ENCODE measurements at places on chromosomes 12 and 14. TPM values are rescaled to one million over a fixed set of nuclear protein-coding genes. Genes with fewer than 3 reads are reported as not detected.

DNA sequence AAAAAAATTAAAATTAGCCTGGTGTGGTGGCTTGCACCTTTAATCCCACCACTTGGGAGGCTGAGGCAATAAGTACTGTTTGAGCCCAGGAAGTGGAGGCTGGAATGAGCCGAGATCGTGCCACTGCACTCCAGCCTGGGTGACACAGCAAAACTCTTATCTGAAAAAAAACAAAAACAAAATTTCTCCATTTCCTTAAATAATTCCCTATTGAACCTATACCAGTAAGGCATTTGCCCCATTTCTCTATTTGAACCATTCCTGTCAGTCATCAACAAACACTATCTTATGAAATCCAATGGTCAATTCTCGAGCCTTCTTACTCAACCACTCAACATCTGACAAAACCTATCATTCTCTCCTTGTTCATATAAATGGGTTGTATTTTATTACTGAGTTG lies 14.7 kb downstream of the SLC2A14 start:
- no peak for DNase-seq
- H3K4me3 ChIP-seq = no peak overlapping the region
- no peak overlapping the region for H3K27ac ChIP-seq
- no peaks in the 10 kb centered on the region for H3K36me3 ChIP-seq
- no peaks in the 10 kb centered on the region for H3K4me1 ChIP-seq

DNA sequence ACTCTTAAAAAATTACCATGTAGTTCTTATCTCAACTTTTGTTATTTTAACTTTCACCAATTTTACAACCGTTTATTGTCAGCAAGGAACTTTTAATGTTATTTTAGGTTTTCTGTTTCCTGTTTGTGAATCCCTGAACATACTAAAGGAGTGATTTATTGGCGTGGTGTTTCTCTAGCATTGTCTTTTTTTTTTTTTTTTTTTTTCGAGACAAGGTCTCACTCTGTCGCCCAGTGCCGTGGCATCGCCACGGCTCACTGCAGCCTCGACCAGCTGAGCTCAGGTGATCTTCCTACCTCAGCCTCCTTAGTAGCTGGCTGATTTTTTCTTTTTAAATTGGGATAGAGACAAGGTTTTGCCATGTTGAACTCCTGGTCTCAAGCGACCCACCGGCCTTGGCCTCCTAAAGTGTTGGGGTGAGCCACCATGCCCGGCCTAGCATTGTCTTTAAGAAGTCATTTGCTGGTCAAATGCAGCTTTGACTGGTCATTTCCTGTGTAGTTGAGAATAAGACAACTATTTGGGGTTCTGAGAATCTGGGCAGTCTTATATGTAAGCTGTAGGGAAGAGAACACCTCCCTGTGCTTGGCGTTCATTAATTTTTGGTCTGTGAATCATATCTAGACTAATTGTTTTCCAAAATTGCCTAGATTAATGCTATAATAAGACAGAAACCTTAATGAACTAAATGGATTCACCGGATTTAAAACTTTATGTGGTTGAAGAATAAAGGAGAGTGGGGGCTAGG lies 2.1 kb downstream of the WASHC4 start:
- no peak overlapping the region for H3K4me3 ChIP-seq
- no peaks in the 10 kb centered on the region for H3K27me3 ChIP-seq
- no peak overlapping the region for H3K27ac ChIP-seq
- no peak for DNase-seq
- no peaks in the 10 kb centered on the region for H3K36me3 ChIP-seq
- no peaks in the 10 kb centered on the region for H3K4me1 ChIP-seq

DNA sequence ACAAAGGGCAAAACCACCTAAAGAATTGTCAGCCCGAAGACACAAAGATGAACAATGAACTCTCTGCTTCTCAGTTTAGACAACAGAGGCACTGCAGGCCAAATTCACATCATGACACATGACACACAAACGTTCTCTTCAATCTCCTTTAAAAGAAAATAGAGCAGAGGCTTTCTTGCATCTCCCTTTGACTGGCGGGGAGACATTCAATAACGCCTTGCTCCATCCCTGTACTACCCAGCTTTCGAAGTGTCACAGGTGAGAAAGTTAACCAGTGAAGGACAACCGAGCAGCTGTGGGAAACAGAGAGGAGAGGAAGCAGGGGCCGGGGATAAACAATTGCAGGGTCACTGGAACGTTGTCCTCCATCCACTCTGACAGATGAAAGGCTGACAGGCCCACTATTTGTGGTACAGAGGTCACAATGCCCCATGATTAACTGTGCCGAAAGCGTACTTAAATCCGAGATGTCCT lies 130.8 kb downstream of the PHLDA1 start:
- H3K4me3 ChIP-seq = no peak overlapping the region
- H3K36me3 ChIP-seq = no peaks in the 10 kb centered on the region
- no peaks in the 10 kb centered on the region for H3K27me3 ChIP-seq
- H3K4me1 ChIP-seq = no peaks in the 10 kb centered on the region

DNA sequence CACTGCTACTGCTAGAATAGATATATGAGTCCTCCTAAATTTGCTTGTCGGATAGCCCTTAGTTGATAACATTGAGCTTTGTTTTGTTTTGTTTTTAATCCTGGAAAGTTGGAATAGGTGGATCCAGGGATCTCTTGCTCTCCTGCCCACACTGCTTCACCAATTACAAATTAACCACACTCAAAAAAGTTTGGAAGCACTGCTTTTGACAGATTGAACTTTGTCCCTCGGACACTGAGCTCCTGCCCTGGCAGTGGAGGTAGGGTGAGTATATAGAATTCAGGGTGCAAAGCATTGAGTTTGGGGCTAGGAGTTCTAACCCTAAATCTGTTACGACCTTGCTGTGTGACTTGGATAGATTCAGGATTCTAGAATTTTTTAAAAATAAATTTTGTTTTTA lies 15.1 kb upstream of the SYNDIG1L start:
- no peak for DNase-seq
- no peaks in the 10 kb centered on the region for H3K27me3 ChIP-seq
- H3K36me3 ChIP-seq = no peaks in the 10 kb centered on the region
- H3K4me1 ChIP-seq = no peaks in the 10 kb centered on the region
- no peak overlapping the region for H3K27ac ChIP-seq

- no peak for DNase-seq
- H3K27ac ChIP-seq = no peak overlapping the region
- H3K4me1 ChIP-seq = no peaks in the 10 kb centered on the region
- H3K27me3 ChIP-seq = no peaks in the 10 kb centered on the region
- no peaks in the 10 kb centered on the region for H3K36me3 ChIP-seq
Observed at GRCh38 chr12:126667339-126667738, 1599.6 kb upstream of the TMEM132C start.

GRCh38 chr12:75756111-75756510 lies 244.7 kb upstream of the KRR1 start:
- no peaks in the 10 kb centered on the region for H3K4me1 ChIP-seq
- no peak overlapping the region for H3K4me3 ChIP-seq
- no peaks in the 10 kb centered on the region for H3K36me3 ChIP-seq
- H3K27me3 ChIP-seq = no peaks in the 10 kb centered on the region
- no peak for DNase-seq

TSHR gene
- 0.87 TPM for total RNA-seq
